NCI-H1417 treated with DMSO at 0.1 percent for 48 hours (cell line): ENCODE measurements at places on chromosomes 11 and 22.

DNA sequence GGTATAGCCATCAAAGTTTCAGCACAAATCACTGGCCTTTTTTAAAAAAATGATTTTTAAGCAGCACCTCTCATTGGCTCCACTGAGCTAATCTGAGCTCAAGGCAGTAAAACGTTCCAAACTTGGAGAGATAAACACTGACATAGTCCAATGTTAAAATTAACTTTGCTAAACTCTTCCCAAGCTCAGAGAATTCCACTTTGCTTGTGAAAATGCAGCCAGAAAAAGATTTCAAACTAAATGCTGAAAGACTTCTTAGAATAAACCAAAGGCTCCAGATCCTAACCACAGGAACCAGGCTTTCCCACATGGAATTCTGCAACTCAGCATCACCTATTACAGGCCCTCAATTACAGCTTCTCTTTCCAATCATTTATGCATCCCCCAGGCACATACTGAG is 84.7 kb upstream of the GDPD4 start:
- DNase-seq: no peak

GRCh38 chr11:60872961-60873524 is 5.7 kb downstream of the ZP1 start:
- DNase-seq: no peak

DNA sequence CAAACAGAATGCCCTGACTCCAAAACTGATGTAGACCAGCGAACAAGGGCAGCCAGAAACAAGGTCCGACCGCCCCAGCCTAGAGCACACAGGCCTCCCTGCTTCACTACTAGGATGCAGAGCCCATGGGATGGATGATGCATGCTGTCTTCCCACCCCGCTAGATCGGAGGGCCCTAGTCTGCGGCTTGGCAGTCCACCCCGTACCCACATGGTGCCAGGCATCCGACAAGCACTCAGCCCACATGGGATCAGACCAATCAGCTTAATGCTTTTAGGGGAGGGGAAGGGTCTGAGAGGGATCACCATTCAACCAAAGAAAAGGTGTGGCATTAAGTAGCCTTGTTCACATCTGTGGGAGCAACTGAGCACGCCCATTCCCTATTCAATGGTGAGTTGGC is 30.6 kb downstream of the PISD start:
- DNase-seq: no peak

DNA sequence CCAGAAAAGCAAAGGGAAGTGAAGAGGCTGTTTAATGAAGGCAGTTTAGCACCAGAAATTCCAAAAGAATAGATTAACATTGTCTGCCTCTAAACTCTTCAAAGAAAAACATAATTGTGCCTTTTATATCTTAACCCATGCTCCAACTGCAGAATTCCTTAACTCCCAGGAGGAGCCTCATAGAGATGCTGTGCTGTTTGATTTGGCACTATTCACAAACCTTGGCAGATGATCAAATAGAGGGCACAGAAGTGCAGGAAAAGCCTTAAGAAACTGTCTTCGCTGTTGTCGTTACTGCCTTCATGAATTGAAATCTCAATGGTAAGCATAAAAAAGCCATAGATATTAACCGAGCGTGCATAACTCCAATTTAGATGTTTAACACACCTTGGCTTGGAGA is 124.1 kb upstream of the MPPED2 start:
- no peak for DNase-seq

DNA sequence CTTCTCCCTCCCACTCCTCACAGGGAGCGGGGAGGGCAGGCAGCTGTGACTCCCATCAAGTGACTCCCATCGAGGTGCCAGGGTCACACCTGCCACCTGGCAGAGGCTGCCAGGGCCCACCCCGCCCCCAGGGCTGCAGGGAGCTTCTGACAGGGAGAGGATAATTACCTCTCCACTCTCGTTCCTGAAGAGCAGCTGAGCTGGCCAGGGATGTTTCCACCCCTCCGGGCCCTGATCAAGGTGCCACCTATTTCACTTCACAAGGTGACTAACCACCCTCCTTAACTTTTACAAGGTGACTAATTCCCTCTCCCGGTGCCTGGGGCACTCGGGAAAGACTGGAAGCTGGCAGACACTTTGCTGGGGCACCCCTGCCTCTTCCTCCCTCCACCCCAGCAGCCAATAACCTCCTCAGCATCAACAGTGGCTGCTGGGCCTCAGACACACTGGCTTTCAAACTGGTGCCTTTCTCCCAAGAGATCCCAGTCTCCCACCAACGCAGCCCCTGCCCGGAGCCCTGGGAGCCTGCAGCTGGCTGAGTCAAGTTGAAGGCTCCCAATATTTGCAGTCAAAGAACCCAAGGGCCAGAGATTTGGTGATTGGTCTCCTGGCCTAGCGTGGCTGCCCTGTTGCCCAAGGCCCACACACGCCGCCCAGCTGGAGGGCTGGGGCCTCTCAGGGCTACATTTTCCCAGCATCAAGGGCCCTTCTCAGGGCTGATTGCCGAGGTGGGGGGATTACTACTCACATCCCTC is 22.0 kb upstream of the MYRF start:
- peak; percentile 91 for DNase-seq

DNA sequence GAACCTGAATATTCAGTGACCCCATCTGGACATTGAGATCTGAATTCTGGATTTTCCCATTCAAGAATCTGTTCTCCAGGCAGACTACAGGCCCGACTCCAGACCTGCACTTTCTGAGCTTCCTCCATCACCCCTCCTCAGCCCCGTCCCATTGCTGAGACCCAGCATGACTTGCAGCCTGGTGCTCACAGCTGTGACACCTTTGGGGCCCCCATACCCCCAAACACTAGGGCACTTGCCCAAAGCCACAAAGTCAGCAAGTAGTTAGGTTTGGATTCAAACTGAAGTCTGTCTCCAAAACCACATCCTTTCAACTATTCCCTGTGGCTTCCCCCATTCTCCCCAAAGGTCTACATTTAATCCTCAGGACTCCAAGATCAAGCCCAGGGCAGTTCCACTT is 128.2 kb upstream of the ZBED5 start:
- DNase-seq: no peak

DNA sequence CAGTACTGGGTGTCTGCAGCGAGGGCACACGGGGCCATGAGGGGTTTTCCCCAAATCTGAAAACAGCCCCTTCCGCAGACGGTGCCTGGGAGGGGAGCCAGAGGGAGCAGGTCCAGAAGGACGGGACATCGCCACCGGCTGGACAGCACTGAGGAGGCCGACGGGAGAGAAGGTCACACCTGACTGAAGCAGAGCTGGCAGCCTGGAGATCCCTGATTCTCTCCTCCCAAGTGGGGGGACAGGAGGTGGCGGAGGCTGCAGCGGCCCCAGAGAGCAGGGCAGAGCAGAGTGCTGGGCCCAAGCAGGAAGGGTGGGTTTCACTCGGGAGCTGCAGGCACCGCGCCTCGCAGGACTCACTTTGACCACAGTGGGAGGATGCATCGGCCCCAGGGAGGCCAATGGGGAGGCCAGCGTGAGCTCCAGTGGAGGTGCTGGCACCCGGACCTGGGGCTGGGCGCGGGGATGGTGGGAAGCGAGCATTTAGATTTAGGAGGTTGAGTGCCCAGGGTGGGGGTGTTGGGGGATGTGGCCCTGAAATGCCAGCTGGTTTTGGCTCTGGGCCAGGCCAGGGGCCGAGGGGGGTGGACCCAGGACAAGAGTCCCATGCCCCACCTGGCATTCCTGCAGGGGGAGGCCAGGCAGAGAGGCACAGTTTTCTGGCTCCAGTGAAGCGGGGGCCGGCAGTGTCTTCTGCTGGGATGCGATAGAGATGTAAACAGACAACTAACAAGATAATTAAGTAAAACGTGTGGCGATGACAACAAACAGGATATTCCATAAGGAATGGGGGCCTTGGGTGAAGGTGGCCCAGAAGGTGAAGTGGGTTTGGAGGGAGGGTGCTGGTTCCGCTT is 92.3 kb upstream of the FGF3 start:
- no peak for DNase-seq

GRCh38 chr11:104015649-104016415 is 20.6 kb upstream of the DDI1 start:
- DNase-seq: no peak

- no peak for DNase-seq
Observed at GRCh38 chr11:2256951-2257700, 13.3 kb downstream of the ASCL2 start.

- DNase-seq: no peak
Observed at GRCh38 chr11:119952441-119952840, 185.5 kb downstream of the TRIM29 start.

DNA sequence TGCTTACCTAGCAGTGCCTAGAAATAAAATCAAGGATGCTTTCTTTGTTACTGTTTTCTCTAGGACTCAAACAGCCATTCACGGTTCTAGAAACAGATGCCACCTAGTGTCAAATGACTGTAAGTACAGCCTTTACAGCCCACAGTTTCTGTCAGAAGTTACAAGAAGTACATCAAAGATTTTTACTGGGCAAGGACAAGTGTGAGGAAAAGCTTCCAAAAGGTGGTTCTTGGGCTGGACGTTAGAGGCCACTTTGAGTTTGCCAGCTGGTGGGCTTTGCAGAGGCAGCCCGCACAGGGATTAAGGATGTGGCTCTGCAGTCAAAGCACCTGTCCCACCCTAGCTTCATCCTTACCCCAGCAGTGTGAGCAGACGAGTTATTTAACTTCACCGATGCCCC is 6.9 kb downstream of the KMT5B start:
- peak; percentile 7 for DNase-seq

DNA sequence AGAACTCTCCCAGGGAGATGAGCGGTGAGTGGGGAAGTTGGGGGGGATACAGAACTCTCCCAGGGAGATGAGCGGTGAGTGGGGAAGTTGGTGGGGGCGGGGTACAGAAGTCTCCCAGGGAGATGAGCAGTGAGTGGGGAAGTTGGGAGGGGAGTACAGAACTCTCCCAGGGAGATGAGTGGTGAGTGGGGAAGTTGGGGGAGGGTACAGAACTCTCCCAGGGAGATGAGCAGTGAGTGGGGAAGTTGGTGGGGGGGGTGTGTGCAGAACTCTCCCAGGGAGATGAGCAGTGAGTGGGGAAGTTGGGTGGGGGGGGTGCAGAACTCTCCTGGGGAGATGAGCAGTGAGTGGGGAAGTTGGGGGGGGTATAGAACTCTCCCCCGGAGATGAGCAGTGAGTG is 186.5 kb downstream of the SHANK2 start:
- no peak for DNase-seq

DNA sequence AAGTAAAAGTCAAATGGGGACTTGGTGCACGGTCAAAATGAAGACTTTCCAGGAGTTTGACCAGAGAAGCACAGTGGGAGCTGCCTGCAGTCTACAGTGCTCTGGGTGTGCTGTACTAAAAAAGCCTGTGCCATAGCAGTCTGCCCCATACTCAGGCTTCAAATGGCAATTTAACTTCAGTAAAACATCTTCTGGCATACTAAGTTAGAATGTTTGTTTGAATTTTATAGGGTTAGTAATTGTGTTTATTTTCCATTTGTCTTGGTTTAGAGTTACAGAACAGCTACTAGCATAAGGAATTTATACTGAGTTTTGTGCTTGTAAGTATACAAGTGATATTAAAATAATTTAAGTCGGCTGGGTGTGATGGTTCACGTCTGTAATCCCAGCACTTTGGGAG is 29.3 kb upstream of the LIPT2 start:
- no peak for DNase-seq

DNA sequence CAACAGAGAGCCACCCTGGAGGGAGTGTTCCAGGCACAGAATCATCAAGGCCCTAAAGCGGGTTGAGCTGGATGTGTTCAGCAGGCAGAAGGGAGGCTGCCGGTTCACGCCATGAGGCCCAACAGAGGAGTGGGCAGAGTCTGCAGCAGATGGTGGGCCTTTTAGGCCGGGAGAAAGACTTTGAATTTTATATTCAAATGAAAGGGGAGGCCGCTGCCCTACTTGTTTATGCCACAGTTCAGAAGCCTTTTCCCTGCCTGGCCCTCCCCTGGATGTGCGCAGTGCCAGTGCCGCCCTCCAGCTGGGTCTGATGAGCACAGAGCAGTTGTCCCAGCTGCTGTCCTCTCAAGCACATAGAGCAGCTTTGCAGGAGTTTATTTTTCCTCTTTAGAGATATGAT is 46.9 kb upstream of the TTC12 start:
- DNase-seq: no peak

- no peak for DNase-seq
Observed at GRCh38 chr11:59173080-59173963, 1.4 kb downstream of the DTX4 start.

- no peak for DNase-seq
Observed at GRCh38 chr22:48889887-48890692, 937.6 kb downstream of the BRD1 start.

DNA sequence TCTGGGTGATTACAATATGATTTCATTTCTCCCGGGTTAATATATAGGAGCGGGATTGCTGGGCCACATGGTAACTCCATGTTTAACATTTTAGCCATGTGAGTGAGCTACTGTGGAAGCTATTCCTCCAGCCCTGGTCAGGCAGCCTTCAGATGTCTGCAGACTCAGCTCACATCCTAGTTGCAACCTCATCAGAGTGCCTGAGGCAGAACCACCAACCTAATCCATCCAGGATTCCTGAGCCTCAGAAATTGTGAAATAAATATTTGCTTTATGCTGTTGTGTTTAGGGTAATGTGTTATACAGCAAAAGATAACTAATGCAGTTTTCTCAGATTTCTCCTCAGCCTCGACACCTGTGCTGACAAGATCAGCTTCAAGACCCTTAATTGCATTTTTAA is 676.8 kb downstream of the OPCML start:
- DNase-seq: no peak

DNA sequence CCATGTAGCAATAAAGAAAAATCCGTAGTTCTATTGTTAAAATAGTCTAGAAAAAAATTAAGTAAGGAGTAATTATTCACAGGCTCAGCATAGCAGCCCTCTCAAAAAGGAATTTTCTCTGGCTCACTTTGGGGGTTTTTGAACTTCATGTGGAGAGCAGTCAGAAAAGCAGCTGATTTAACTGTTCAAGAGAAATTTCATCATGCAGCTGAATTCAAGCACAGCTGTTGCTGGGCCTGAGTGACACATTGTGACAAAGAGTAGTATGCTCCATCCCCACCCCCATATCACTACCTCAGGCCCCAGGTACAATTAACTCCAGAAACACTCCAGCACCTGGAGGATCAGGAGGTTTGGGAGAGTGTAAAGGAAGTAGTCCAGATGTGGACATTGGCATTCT is 272.1 kb downstream of the FAM76B start:
- DNase-seq: no peak
